H7 (cell line): ENCODE measurements at places on chromosomes 3 and 15.

GRCh38 chr3:157589211-157589610, 86.0 kb upstream of the VEPH1 start:
- DNase-seq: no peak

DNA sequence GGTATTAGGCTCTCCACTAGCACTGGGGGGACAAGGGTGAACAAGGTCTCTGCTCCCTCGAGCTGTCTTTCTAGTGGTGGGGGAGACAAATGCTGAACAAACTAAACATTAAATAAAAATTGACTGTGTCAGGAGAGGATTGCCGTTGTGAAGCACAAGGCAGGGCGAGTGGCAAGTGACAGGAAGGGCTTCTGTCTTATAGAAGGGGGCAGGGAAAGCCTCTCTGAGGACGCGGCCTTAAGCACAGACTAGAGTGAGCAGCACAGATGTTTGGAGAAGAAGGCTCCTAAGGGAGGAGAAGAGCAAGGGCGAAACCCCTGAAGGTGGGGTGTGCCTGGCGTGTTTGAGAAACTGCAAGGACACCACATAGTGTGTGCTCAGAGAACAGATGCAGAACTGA, 50.9 kb upstream of the ATP2B2 start:
- DNase-seq: no peak

DNA sequence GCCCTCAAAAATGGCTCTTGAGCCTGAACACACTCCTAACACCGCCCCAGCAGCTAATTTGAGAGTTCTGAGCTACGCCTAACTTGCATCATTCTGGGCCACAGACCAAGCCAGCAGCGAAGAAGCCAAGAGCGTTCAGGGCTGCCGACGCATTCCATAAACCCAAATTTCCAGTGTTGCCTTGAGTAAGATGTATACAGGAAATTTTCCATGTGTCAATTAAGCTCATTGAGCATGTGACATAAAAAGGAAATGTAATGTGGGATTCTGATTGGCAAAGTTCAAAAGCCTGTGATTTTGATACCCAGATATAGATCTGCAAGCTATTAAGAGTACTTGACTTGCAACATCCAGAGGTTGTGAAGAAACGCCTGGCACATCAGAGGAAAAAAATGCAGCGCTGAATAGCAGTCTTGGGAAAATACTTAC, 148.6 kb upstream of the NR2F2 start:
- no peak for DNase-seq

- DNase-seq: peak; percentile 35
Observed at GRCh38 chr3:141056751-141057171, 5.6 kb downstream of the SPSB4 start.

DNA sequence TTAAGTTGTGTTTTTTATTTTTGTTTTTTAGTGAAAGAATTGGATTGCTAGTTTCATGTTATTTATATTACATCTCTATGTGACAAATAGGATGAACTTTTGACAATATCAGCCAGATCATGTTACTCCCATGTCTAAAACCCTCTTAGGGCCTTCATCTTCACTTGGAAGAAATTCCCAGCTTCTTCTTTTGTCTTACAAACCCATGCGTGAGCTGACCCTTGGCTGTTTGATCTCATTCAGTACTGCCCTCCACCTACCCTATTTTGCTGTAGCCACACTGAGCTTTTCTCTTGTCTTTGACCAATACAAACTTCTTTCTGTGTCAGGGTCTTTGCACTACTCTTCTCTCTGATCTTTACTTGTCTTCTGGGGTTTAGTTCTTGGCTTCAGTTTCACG, 37.0 kb downstream of the RBM6 start:
- DNase-seq: peak; percentile 12

GRCh38 chr3:138817695-138818094, 17.0 kb downstream of the PIK3CB start:
- DNase-seq: no peak

- DNase-seq: no peak
Observed at GRCh38 chr3:13638927-13639326, 90.0 kb downstream of the FBLN2 start.

DNA sequence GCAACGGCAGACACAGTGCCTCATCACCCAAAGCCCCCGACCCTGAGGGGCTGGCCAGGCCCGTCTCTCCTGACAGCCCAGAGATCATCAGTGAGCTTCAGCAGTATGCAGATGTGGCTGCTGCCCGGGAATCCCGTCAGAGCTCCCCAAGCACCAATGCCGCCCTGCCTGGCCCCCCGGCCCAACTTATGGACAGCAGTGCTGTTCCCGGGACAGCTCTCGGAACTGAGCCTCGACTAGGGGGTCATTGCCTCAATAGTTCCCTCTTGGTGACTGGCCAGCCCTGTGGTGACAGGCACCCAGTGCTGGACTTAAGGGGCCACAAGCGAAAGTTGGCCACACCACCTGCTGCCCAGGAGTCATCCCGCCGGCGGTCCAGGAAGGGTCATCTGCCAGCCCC, 8.6 kb upstream of the TEX264 start:
- DNase-seq: peak; percentile 19

DNA sequence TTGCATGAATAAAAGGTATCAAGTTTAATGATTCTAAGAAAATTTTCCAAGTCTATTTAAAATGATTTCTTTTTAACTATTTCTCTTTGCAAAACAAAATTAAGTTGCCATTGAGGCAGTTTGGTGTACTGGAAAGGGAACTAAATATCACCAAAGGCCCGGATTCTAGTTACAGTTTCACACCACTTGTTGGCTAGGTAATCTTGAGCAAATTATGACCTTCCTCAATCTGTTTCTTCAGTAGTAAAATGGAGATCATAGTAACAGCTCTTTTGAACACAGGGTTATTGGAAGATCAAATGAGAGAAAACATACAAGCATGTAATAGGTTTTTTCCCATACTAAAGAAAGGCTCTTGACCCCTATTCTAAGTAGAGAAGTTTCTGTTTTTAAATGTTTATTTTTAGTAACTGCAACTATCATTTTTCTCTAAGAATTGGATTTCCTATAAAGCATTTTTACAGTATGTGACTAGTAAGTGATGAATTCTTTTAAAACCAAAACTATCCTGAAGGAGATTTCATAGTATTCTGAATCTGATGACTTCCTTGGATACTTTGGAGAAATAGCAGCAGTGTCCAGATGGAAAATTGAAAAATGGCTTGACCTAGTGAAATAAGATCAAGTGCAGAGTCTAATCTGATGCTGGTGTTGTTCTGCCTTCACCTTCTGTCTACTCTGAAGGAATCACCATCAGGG, 15.7 kb downstream of the SCAANT1 start:
- no peak for DNase-seq

DNA sequence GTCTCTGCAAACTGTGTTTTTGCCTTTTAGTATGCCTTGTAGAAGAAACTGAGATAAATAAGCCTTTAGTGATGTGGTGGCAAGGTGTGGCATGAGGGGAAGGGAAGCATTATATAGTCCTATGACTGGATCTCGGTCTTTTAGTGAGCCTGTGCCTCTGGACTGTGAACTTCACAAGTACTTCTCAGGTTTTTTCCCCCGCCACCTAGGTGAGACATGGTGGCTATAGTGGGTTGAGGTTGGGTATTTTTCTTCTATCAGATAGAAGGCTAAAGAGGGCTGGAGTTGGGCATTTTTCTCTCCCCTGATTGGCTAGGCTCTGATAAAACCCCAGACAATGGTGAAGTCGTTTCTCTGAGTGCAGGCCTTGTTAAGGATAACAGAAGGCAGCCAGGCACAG, 38.7 kb upstream of the ZFAND6 start:
- no peak for DNase-seq

DNA sequence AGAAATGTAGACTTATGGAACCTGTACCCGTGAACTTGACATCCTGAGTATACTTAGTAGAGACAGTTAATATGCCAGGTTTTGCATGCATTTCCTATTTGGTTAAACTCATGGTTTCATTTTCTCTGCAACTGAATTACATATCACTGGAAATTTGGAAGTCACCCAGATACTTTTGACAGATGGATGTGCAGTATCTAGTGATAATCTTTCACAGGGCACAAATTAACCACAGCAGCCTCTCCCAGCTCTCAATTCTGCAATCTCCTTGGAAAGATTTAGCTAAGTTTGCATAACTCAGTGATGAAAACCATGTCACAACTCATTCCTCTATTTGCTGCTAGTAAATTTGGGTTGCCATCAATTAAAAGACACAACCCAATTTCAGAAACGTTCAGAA, 162.3 kb upstream of the TPM1 start:
- DNase-seq: no peak

DNA sequence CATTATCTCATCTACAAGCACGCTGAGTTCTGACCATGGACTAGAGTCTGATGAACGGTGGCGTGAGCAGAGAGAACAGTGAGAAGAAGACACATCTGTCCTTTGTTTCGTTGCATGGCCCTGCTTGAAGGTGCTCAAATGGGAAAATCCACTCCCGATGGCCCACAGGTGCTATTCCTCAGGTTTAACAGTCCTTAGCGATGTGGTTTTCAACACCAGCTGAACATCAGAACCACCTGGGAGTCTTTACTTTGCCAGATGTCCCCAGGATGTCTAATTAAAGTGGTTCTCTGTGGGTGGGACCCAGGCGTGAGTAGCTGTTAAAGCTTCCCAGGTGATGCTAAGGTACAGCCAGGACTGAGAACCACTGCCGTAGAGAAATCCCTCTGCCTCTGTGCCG, 13.0 kb downstream of the ADAMTS17 start:
- no peak for DNase-seq

DNA sequence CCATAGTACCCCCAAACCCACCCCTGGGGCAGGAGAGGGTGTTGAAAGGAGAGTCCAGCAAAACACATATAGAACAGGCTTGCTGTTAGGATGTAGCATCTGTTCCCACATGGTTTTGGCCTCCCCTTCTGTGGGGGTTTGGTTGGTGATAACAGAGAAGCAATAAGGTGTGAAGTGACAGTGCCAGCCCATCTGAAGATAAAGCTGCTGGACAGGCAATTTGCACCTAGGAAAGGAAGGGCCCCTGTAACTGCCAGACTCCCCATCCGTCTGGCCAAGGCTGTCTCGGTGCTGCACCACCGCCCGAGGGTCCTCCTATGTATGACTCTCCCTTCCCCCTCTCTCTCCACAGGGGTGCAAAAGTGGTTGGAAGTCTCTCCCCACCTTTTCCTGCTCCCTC, 94.5 kb upstream of the OXTR start:
- no peak for DNase-seq

DNA sequence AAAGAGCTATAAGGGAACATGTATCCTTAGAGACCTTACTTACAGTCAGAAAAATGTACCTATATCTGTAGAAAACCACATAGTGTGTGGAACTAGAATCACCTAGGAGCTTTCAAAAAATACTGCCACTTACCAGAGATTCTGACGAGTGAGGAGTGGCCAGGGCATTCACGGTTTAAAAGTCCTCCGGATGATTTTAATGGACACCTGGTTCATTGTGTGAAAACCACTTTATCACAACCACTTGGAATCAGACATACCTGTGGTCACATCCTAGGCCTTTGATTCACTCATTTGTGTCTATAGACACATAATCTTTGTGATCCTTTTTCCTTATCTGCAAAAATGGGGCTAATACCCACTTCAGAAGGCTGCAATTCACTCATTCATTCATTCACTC, 159.8 kb downstream of the MBNL1 start:
- no peak for DNase-seq

DNA sequence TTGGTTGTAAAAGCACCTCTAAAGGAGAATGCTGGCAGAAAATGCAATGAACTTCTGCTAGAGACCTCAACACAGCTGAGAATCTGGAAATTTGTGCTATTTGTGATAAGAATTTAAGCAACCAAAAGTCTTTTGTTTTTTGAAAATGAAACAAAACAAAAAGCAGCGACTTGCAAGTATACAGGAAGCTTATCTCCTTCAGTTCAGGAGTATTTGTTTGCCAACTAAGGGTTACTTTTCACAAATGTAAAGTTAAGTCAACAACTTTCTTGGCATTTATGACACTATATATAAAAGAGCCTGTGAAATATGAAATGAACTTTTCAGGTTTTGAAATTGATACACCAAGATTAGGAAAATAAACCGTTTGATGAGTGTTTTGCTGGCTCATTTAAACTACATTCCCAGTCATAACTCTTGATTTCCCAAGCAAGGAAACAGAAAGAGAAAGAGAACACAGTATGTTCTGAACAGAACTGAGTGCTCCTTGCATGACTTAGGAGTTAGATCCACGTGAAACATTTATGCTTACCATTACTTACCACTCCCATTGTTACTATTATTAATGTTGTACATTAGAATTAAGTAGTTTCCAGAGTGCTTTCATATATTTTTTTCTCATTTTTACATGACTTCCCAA, 92.3 kb upstream of the COL8A1 start:
- no peak for DNase-seq

DNA sequence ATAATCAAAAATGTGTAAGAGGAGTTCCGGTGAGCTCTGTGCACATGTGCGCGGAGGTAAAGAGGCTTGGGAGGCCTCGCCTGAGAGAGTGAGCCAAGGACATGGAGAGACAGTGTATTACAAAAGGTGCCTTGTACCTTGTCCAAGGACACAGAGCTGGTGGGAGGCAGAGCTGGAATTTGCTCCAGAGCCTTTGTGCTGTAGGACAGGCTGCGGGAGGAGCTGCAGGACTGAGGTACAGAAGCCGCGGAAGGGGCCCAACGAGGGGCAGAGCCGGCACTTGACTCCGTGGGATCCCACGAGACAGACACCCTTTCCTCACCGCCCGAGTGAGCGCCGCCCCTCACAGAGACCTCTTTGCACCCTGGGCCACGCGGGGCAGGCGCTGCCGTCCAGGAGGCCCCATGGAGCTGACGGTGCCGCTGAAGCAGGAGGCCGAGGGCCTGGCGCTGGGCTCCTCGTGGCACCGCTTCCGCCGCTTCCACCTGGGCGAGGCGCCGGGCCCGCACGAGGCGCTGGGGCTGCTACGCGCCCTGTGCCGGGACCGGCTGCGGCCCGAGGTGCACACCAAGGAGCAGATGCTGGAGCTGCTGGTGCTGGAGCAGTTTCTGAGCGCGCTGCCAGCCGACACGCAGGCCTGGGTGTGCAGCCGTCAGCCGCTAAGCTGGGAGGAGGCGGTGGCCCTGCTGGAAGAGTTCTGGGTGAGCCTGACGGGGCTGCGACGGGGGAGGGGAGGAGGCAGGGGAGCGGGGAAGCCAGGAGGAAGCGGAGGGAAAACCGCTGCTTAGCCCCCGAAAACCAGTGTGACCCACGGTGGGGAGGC, 68.7 kb downstream of the SLTM start:
- peak; percentile 82 for DNase-seq
